Activated naive CD4-positive, alpha-beta T cell treated with anti-CD3 and anti-CD28 coated beads, Interleukin-2, amount 10 ng/mL, durations not matched to agents 7 days and 5 days (primary cell): ENCODE measurements at places on chromosomes 1 and 21.

GRCh38 chr1:1567152-1567875 lies 7.3 kb downstream of the SSU72 start:
- no peak for DNase-seq

GRCh38 chr1:204567071-204567470 lies 50.9 kb downstream of the MDM4 start:
- DNase-seq: no peak

GRCh38 chr1:53573522-53573921 lies 114.3 kb downstream of the DMRTB1 start:
- DNase-seq: no peak

DNA sequence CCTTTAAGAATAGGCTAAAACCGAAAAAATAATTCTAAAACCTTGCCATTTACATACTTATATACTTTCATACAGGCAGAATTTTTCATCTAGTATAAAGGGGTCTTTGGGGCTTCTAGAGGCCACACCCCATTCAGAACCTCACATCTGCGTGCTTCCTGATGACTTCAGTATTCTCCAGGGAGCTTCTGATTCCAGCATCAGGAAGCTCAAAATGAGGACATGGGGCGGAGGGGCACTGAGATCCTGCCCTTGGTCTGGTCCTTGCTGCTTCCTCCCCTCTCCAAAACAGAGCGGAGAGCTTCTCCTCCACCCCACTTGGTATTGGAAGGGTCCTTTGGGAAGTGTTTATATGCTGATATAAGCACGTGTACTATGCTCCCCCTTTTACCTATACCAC lies 13.8 kb downstream of the PAX7 start:
- DNase-seq: no peak

DNA sequence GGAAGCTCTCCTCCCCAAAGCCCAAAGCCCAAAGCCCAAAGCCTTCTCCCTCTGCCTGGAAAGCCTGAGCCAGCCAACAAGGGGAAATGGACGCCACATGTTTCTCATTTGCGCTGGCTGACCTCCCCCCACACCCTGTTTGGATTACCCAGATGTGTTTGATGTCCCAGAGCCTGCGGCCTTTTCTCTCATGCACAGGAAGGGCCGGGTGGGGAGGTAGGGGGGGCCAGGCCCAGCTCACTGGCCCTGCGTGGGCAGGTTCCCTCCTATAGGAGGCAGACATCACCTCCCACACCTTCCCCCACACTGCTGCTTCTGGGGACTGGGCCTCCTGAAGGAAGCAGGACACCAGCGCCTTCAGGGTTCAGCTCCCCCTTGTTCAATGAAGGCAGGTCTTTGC lies 116.3 kb downstream of the NAV1 start:
- no peak for DNase-seq

DNA sequence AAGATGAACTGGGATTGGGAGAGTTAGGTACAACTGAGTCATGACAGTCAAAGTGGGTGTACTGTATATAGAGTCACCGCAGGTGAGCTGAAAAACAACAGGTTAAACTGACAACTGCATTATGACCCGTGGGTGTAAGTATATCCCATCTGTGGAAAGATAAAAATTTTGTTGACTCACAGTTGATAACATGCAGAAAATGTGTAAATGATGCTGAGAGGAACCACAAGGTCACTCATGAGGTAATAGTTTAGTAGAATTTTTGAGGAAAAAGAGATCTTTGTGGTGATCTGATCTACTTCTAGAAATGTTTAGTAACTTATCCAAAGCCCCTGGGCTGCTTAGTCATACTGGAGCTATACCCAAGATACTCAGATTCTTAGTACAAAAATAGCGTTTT lies 838 bp downstream of the OR2C3 start:
- DNase-seq: no peak

GRCh38 chr1:31705080-31705866 lies 1.5 kb upstream of the COL16A1 start:
- DNase-seq: peak; percentile 63

GRCh38 chr1:66166753-66167152 lies 367.2 kb upstream of the SGIP1 start:
- DNase-seq: no peak

GRCh38 chr1:21782349-21782867 lies 541 bp downstream of the USP48 start:
- peak; percentile 63 for DNase-seq

GRCh38 chr1:21926814-21927532 lies 10.1 kb downstream of the HSPG2 start:
- no peak for DNase-seq

GRCh38 chr1:60503266-60503925 lies 429.8 kb upstream of the C1orf87 start:
- no peak for DNase-seq

DNA sequence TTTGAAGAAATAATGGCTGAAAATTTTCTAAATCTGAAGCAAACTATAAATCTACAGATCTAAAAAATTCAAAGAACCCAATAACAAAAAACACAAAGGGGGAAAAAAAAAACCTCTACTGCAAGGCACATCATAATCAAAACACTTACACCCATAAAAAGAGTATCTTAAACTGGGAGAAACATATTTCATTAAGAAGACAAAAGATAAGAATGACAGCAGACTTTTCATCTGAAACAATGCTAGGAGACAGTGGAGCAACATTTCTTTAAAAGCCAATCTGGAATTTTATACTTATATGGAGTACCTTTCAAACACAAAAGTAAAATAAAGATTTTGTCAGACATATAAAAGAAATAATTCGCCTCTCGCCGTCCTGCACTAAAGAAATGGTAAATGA lies 49.1 kb downstream of the COP1 start:
- no peak for DNase-seq

DNA sequence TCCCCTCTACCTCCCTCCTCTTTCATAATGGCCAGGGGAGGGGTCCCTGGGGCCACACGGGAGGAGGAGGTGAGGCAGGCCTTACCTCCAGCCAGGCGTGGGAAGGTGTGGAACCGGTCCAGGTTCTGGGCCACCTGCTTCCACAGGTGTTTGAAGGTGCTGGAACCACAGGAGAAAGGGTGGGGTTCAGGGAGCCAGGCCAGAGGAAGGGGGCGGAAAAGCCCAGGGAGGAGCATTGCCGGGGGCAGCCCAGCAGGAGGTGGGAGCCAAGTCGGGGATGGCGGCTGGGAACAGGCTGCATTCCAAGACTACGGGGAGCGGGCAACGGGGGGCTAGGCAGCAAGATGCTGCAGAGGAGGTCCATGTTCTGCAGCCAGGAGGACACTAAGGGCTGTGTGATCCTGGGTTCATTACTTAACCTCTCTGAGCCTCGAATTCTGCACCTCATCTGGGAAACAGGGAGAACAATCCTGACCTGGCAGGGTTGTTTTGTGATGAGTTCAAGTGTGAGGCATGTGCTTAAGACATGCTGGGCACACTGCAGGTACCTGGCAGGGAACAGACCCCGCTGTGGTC lies 19.8 kb upstream of the TAS1R2 start:
- DNase-seq: no peak

DNA sequence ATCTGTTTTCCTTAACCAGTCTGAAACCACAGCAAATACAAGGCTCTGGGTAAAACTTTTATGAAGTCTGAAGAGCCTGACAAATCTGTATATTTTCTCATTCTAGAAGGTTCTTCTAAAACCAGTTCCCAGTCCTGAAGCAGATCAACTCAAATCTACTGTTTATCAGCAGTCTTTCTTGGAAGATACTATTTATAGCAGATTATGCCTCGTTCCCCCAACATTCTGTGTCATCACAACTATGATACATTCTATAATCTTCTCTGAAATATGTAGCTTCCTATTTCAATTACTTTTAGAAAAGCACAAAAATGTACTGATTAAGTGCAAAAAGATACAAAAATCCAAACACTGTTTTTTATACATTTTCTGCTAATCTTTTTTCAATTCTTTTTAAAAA lies 67.5 kb downstream of the NIBAN1 start:
- DNase-seq: no peak

GRCh38 chr1:244945109-244945671 lies 80.8 kb upstream of the HNRNPU start:
- DNase-seq: no peak

DNA sequence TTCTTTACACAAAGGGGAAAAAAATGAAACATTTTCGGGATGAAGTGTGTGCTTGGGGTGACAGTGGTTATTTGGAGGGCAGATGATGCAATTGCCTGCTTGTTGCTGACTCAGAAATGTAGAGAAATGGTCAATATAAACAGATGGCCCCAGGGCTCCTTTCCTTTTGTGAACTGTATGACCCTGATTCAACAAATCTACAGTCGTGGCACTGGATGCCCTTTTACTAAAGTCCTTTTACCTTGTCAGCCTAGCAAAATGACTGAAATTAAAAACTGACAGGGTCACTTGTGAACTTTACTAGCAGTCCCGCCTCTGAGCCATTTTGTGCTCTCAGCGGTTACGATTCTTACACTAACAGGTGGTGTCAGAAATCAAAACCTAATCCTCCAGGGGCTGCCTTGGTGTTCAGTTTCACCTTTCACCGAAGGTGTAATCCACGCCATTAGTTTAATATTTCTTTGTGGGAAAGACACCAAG lies 49.8 kb downstream of the GREM2 start:
- no peak for DNase-seq
